Prostate gland (tissue), 2 donors: ENCODE measurements at places on chromosomes 13 and 19.

- DNase-seq, result no peak
Measured at GRCh38 chr13:51681037-51681678, 96.9 kb downstream of the WDFY2 start.

GRCh38 chr13:102138635-102139190, 263.1 kb downstream of the FGF14 start:
- no peak for DNase-seq

- DNase-seq, result no peak
Measured at GRCh38 chr13:25167382-25168174, 4.5 kb downstream of the AMER2 start.

GRCh38 chr13:95624020-95624419, 20.5 kb downstream of the DZIP1 start:
- DNase-seq, result no peak

DNA sequence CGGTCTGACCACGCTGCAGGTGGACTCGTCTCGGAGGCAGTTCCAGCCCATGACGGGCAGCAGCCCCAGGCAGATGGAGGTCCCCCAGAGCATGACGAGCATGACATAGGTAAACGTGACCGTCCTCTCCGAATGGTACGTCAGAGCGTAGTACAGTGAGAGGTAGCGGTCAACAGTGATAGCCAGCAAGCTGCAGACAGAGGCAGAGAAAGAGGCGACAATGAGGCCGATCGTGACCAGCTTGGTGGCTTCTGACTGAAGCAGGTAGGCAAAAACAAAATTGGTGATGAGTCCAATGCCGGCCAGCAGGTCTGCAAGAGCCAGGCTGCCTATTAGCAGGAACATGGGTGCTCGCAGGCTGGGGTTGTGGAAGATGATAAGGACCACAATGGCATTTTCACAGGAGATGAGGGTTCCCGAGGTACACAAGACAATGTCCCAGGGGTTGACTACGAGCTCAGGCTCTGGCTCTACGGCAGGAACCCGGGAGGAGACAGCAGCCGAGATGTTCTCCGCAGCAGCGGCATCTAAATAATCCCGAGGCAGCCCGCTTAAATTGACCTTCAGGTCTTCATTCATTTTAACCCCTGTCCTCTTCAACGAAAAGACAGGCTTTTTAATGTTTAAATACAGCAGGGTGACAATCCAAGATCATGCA, 1.2 kb downstream of the GPR12 start:
- no peak for DNase-seq
